Effector memory CD8-positive, alpha-beta T cell (primary cell): ENCODE measurements at places on chromosomes 2 and 18.
A peak's percentile ranks its signal among the peaks of the same experiment; 100 is the strongest.

- H3K27ac ChIP-seq: no peak overlapping the region
- no peak for DNase-seq
Observed at GRCh38 chr18:34189656-34190435, 34.9 kb downstream of the NOL4 start.

DNA sequence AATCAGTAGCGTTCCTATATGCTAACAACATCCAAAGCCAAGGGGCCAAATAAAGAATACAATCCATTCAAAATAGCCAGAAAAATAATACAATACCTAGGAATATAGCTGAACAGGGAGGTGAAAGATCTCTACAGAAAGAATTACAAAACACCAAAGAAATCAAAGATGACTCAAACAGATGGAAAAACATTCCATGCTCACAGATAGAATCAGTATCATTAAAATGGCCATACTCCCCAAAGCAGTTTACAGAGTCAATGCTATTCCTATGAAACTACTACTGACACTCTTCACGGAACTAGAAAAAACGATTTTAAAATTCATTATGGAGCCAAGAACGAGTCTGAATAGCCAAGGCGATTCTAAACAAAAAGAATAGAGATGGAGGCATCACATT is 57.4 kb downstream of the CCBE1 start:
- H3K36me3 ChIP-seq: no peaks in the 10 kb centered on the region
- H3K4me1 ChIP-seq: no peaks in the 10 kb centered on the region
- H3K27ac ChIP-seq: no peak overlapping the region
- DNase-seq: no peak
- no peaks in the 10 kb centered on the region for H3K27me3 ChIP-seq

GRCh38 chr18:34097312-34097711 is 127.4 kb downstream of the NOL4 start:
- no peak for DNase-seq
- no peak overlapping the region for H3K4me3 ChIP-seq
- H3K4me1 ChIP-seq: no peaks in the 10 kb centered on the region
- no peaks in the 10 kb centered on the region for H3K27me3 ChIP-seq
- H3K36me3 ChIP-seq: no peaks in the 10 kb centered on the region
- no peak overlapping the region for H3K27ac ChIP-seq

- DNase-seq: no peak
- peaks cover 3% of the 10 kb centered on the region for H3K36me3 ChIP-seq
- H3K27me3 ChIP-seq: peaks cover 16% of the 10 kb centered on the region
- H3K27ac ChIP-seq: no peak overlapping the region
- no peak overlapping the region for H3K4me3 ChIP-seq
- no peaks in the 10 kb centered on the region for H3K4me1 ChIP-seq
Observed at GRCh38 chr2:37402636-37403035, 58.2 kb downstream of the QPCT start.

GRCh38 chr2:225429717-225430116 is 30.2 kb downstream of the NYAP2 start:
- no peak for DNase-seq
- peaks cover 23% of the 10 kb centered on the region for H3K27me3 ChIP-seq
- no peaks in the 10 kb centered on the region for H3K36me3 ChIP-seq
- H3K4me1 ChIP-seq: no peaks in the 10 kb centered on the region

DNA sequence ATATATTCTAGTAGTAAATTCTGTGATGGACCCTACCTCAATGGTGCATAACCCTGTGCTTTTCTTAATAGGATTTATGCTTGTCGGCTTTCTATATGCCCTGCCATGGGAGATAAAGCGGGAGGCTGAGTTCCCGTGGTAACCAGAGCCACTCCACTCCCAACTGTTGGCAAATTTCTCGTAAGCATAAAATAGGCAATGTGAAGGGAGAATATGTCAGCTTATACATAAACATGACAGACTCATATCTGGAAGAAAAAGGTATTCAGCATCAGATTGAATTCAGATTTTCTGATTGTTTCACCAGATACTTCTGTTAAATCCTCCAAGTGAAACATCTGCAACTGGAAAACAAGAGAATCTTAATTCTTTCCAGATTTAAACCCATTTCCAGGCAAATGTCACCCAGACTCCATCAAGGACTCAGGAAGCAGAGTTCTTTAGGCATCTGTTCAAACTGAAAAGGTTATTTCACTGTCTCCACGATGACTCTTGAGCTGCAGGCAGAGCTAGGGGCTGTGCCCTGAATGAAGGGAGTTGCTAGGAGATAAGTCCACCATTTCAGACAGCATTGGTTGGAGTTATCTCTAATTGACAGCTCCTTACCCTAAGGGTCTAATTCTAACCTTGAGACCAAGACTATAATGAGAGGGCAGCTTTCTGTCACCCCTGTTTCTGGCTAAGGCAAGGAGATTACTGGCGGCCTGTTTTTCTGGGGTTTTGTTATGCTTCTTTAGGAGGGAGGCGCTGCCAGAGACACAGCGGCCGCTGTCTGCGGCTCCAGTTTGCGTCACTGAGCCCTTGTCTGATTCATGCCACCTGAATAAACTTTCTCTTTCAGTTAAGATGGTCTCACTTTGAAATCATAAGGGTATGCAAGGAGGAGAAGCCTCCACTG is 381.3 kb downstream of the SOX11 start:
- H3K4me3 ChIP-seq: no peak overlapping the region
- H3K36me3 ChIP-seq: no peaks in the 10 kb centered on the region
- H3K27me3 ChIP-seq: no peaks in the 10 kb centered on the region
- no peak overlapping the region for H3K27ac ChIP-seq
- no peaks in the 10 kb centered on the region for H3K4me1 ChIP-seq

GRCh38 chr18:1965016-1965415 is 606.3 kb downstream of the METTL4 start:
- H3K27ac ChIP-seq: no peak overlapping the region
- no peaks in the 10 kb centered on the region for H3K4me1 ChIP-seq
- H3K4me3 ChIP-seq: no peak overlapping the region
- no peak for DNase-seq

GRCh38 chr2:121372721-121373353 is 87.8 kb upstream of the TFCP2L1 start:
- no peak for DNase-seq
- H3K27me3 ChIP-seq: no peaks in the 10 kb centered on the region
- H3K27ac ChIP-seq: peak overlapping the region; percentile 69
- H3K36me3 ChIP-seq: peaks cover 40% of the 10 kb centered on the region
- no peak overlapping the region for H3K4me3 ChIP-seq

- no peaks in the 10 kb centered on the region for H3K36me3 ChIP-seq
- H3K4me3 ChIP-seq: no peak overlapping the region
- no peak overlapping the region for H3K27ac ChIP-seq
- no peaks in the 10 kb centered on the region for H3K4me1 ChIP-seq
Observed at GRCh38 chr2:94767336-94767735, 103.9 kb upstream of the TEKT4 start.

DNA sequence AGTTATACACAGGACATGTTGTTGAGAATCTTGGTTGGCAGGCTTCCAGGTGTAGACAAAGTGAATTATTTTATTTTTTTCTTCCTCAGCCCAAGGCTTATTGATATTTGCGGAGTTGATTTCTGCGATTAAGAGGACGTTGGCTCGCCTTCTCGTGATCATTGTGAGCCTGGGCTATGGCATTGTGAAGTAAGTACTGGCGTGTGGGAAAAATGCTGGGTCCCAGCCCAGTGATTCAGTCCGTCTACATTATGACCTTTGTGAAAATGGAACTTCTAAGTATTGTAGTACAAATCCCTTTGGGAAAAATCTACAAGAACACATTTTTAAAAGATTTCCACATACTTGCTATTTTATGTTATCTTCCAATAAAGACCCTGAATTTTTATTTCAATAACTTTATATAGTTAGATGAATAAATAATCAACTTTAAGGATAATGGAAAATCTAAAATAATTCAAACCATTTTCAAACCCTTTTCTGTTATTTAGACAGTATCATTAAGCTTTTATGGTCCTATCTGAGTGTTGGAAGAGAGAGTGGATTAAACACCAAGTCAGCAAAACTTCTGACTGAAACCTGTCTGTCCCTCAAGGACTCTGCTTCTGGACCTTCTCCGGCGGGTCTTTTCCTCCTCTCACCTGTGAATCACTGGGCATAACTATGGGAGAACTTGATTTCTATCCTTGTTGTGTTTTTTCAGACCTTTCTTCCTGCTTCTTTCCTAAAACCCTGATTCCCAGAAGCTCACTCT is 31.0 kb downstream of the TMEM87B start:
- DNase-seq: no peak
- H3K36me3 ChIP-seq: peaks cover 67% of the 10 kb centered on the region
- peaks cover 16% of the 10 kb centered on the region for H3K4me1 ChIP-seq
- H3K4me3 ChIP-seq: no peak overlapping the region
- H3K27me3 ChIP-seq: no peaks in the 10 kb centered on the region
- H3K27ac ChIP-seq: peak overlapping the region; percentile 36

DNA sequence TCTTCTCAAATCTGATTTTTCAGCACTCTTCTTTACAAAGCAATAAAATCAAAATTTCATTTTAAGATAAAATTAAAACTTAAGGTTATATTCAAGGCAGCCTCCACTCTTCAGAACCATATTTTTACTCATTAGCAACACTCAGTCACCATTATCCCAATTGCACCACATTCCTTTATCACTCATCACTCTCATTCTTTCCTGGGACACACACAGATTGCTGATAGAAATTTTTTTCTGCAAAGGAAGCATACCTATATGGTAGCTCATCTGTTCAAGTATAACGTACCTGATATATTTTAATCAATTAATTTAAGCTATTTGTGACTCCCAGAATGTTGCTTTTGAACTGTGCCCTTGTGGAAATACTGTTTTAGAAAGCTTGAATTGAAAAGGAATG is 1559.3 kb upstream of the ZEB2 start:
- H3K27me3 ChIP-seq: no peaks in the 10 kb centered on the region
- no peaks in the 10 kb centered on the region for H3K4me1 ChIP-seq
- no peak for DNase-seq
- no peak overlapping the region for H3K4me3 ChIP-seq
- H3K36me3 ChIP-seq: no peaks in the 10 kb centered on the region
- no peak overlapping the region for H3K27ac ChIP-seq

- H3K27ac ChIP-seq: peak overlapping the region; percentile 62
- H3K4me3 ChIP-seq: no peak overlapping the region
- peaks cover 7% of the 10 kb centered on the region for H3K36me3 ChIP-seq
- no peak for DNase-seq
Observed at GRCh38 chr18:23228102-23229061, 93.1 kb downstream of the CABLES1 start.

- H3K36me3 ChIP-seq: peaks cover 19% of the 10 kb centered on the region
- peaks cover 9% of the 10 kb centered on the region for H3K4me1 ChIP-seq
- H3K27me3 ChIP-seq: no peaks in the 10 kb centered on the region
- no peak for DNase-seq
Observed at GRCh38 chr18:79379931-79380815, 15.6 kb upstream of the NFATC1 start.

- no peaks in the 10 kb centered on the region for H3K36me3 ChIP-seq
- DNase-seq: no peak
- no peak overlapping the region for H3K4me3 ChIP-seq
- no peak overlapping the region for H3K27ac ChIP-seq
- H3K4me1 ChIP-seq: no peaks in the 10 kb centered on the region
- H3K27me3 ChIP-seq: peaks cover 50% of the 10 kb centered on the region
Observed at GRCh38 chr2:171670655-171671054, 16.6 kb upstream of the DYNC1I2 start.

- no peak for DNase-seq
- peaks cover 51% of the 10 kb centered on the region for H3K27me3 ChIP-seq
- no peaks in the 10 kb centered on the region for H3K4me1 ChIP-seq
- H3K4me3 ChIP-seq: no peak overlapping the region
- no peak overlapping the region for H3K27ac ChIP-seq
Observed at GRCh38 chr2:204197336-204198005, 260.9 kb downstream of the ICOS start.

DNA sequence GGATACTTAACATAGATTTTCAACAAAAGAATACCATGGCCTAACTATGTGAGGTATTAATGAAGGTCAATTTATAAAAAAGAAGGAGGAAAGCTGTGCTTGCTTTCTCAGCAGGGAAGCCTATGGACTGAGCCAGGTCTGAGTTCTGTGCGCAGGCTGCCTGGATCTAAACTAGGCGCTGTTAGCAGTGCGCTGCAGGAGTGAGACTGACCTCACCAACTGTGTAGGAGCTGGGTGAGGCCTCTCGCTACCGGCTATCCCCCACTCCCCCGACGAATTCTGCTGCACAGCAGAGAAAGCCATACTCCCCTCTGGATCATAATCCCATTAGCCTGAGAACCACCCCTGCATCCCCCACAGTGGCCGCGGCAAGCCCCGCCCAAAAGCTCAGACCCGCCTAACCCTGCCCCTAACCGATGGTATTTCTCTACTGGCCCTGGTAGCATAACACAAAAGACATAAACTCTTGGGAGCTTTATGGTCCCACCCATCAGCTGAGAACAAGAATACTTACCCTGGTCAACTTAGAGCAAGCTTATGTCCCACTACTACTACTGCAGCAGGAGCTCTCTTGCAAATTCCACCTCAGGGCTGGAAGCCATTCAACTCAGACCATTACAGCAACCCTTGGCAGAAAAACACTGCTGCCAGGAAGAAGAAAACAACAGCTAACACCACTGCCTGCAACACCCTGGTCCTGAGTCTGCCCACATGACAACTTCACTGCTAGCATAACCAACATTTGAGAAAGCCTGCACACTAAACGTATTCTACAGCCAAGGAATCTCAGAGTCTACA is 28.0 kb downstream of the SULT1C2 start:
- H3K36me3 ChIP-seq: no peaks in the 10 kb centered on the region
- no peak for DNase-seq
- H3K27ac ChIP-seq: no peak overlapping the region
- no peak overlapping the region for H3K4me3 ChIP-seq

- no peak for DNase-seq
- peaks cover 21% of the 10 kb centered on the region for H3K27me3 ChIP-seq
- H3K27ac ChIP-seq: no peak overlapping the region
- H3K36me3 ChIP-seq: no peaks in the 10 kb centered on the region
- H3K4me1 ChIP-seq: no peaks in the 10 kb centered on the region
Observed at GRCh38 chr18:75304678-75305557, 94.3 kb downstream of the TSHZ1 start.

- no peaks in the 10 kb centered on the region for H3K27me3 ChIP-seq
- H3K36me3 ChIP-seq: peaks cover 24% of the 10 kb centered on the region
- DNase-seq: no peak
- H3K4me3 ChIP-seq: no peak overlapping the region
Observed at GRCh38 chr2:200845194-200845593, 19.3 kb downstream of the CLK1 start.

DNA sequence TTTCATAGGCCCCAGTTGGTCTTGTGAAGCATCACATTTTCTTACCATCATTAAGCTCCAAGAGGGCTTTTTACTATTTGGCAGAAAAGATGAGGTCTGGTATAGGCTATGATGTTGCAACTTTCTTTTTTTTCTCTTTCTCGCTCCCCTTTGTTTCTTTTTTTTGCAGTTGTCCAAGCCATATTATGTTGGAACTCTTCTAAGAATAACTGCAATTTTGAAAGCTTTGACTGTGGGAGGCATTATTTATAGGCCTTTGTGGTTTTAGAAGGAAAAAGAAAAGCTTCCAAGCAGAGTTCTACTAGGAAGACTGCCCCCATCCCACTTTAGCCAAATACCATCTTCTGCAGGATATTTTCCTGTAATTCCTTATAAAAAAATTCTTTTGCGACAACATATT is 571.6 kb downstream of the ARHGAP15 start:
- H3K4me3 ChIP-seq: no peak overlapping the region
- H3K36me3 ChIP-seq: peaks cover 37% of the 10 kb centered on the region
- no peak overlapping the region for H3K27ac ChIP-seq
- H3K4me1 ChIP-seq: peaks cover 15% of the 10 kb centered on the region
- no peaks in the 10 kb centered on the region for H3K27me3 ChIP-seq
